Cortex of kidney (tissue), 1 donor: ENCODE measurements at places on chromosomes 4 and X.

GRCh38 chrX:31932769-31933168 lies 860.9 kb upstream of the FTHL17 start:
- no peak for DNase-seq

GRCh38 chrX:74248889-74249288 lies 55.1 kb upstream of the ZCCHC13 start:
- no peak for DNase-seq

GRCh38 chr4:14650127-14650526 lies 352.2 kb upstream of the CPEB2 start:
- DNase-seq, result no peak

DNA sequence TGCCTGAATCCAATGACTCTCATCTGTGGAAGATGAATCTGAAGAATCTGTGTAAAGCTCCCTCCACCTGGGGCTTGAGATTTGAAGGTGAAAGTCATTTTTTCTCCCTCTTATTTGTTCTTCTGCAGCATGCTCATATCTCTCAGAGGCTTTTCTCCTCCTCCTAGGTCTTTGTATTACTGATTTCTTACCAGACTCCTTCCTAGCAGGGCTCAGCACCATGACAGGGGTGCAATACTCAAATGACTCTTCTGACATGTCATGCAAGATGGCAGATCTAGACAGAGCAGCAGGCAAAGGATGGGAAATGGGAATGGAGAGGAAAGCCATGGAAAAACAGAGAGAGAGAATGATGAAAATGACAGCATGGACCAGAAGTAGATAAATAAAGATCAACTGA lies 118.3 kb downstream of the TMA16 start:
- no peak for DNase-seq

GRCh38 chrX:149504226-149504914 lies 736 bp downstream of the IDS start:
- DNase-seq, result no peak

GRCh38 chr4:16222957-16223527 lies 3.2 kb downstream of the TAPT1 start:
- no peak for DNase-seq

- no peak for DNase-seq
These were observed 83.2 kb upstream of the IL1RAPL2 start for GRCh38 chrX:104482757-104483156.

GRCh38 chr4:173547889-173548288 lies 17.9 kb upstream of the HAND2 start:
- DNase-seq, result no peak

DNA sequence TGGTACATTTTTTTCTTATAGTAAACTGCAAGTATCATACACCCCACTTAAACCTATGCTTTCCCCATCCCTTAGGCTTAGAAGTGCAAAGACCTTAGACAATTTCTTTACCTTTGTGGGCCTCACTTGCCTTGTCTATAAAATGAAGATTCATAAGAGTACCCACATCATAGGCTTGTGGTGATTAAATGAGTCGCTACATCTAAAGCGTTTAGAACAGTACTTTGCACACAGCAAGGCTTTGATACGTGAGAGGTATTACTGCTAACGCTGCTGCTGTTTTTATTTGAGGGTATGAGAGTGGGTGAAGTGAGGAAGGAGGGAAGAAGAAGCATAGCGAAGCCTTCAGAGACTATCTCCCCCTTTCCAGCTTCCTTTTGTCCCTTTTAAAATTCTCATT lies 87.8 kb upstream of the RPS6KA3 start:
- DNase-seq, result no peak

GRCh38 chr4:4677556-4678522 lies 136.0 kb upstream of the STX18 start:
- DNase-seq, result no peak

DNA sequence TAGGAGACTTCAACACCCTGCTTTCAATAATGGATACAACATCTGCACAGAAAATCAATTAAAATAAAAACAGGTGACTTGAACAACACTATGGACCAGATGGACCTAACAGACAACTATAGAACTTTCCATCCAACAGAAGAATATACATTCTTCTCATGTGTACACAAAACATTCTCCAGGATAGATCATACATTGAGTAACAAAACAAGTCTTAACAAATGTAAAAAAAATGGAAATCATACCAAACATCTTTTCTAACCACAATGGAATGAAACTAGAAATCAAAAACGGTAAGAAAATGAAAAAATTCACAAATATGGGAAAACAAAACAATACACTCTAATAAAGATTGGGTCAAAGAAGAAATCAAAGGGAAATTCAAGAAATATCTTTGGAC lies 24.7 kb downstream of the CYP2U1 start:
- no peak for DNase-seq

DNA sequence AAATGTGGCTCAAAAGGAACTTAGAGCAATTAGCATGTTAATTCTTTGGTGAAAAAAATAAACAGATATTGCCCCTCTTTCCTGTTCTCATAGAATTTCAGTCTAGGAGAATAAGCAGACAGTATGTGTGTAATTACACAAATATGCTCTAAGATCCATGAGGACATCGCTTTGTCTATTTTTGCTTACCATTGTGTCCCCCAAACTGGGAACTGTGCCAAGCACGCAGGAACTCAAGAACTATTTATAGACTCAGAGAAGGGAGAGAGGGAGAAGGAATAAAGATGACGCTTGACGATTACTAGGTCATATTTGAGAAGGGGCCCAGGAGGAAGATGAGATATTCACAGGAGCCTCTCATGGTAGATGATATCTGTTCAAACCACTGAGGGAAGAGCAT lies 692.6 kb downstream of the RAB28 start:
- DNase-seq, result no peak

DNA sequence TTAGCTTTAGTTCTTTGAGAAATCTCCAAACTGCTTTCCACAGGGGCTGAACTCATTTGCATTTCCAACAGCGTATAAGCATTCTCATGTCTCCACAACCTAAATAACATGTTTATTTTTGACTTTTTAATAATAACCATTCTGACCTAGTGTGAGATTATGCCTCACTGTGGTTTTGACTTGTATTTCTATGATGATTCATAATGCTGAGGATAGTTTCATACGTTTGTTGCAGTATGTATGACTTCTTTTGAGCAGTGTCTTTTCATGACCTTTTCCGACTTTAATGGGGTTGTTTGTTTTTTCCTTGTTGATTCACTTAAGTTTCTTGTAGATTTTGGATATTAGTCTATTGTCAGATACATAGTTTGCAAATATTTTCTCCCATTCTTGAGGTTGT lies 1833.0 kb upstream of the PCDH10 start:
- no peak for DNase-seq

GRCh38 chr4:152509595-152510225 lies 26.2 kb downstream of the FBXW7 start:
- DNase-seq, result no peak

DNA sequence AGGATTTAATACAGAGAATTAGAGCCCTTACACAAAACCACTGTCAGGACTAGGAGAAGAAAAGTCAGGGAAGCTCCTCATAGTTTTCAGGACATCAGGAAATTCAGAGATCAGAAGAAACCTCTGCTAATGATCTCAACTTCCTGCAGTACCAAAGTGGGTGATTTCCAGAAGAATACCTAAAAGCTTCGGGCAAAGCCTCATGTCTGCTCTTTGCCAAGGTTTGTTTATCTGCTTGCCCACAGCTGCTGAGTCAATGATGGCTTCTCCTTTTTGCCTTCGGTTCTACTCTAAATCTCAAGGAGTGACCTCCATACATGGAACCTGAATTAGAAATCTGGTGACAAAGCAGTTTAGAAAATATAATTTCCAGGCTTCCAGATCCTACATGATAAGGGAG lies 68.4 kb downstream of the USP38 start:
- DNase-seq, result no peak

DNA sequence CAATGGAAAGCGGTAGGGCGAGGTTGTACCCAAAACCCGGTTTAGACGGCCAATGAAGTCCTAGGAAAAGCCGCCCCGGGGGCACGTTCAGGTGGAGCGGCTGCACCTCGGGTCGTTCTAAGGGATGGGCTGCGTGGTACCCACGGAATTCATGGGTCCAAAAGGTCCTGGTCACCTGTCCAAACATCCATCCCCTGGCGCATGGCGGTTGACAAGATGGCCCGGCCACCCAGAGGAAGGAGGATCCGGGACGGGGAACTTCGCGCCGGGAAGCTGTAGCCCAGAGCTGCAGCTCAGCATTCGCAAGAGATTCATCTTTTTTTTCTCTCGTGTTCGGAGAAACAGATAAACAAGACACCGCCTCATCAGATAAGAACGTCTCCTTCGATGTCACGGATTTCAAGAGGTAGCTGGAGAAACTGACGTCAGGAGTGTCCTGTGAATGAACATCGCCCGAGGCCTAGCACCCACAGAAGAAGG lies 10.9 kb downstream of the PITX2 start:
- no peak for DNase-seq

GRCh38 chrX:107272431-107272921 lies 66.1 kb downstream of the DNAAF6 start:
- DNase-seq, result no peak

DNA sequence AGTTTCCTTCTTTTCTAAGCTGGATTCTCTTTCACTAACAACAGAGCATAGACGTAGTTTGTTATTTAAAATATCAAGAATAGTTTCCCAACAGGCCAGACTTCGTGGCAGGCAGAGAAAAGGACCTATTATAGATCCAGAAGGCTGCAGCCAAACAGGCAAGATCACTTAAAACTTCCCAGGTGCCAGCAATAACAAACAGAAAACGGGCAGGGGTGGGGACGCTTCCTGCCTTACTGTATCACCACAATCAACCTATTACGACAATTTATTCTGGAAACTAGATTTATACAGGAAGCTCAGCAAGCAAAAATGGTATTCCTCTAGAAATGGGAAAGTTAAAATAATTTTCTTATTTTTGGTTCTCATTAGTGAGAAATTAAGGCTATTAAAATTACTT lies 22.1 kb downstream of the RWDD4 start:
- DNase-seq, result no peak

- DNase-seq, result no peak
These were observed 654.2 kb downstream of the PCDH7 start for GRCh38 chr4:31374256-31374960.

- no peak for DNase-seq
These were observed 22.9 kb downstream of the TNIP2 start for GRCh38 chr4:2733001-2733843.

DNA sequence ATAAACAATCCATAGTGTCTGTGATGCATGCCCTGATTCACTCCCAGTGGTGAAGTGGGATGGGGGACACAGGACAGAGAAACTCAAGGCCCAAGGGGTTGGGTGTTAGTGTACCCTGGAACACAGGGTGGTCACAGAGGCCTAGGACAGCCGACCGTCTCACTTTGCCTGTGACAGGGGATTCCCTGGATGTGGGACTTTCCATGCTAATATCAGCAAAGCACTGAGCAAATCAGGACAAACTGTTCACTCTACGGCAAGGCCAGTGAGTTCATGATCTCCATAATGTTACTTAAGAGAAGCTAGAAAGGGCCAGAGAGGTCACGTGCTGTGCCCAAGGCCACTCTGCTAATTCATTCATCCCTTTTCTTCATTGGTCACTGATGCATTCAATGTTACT lies 158.7 kb upstream of the RBPJ start:
- DNase-seq, result no peak

DNA sequence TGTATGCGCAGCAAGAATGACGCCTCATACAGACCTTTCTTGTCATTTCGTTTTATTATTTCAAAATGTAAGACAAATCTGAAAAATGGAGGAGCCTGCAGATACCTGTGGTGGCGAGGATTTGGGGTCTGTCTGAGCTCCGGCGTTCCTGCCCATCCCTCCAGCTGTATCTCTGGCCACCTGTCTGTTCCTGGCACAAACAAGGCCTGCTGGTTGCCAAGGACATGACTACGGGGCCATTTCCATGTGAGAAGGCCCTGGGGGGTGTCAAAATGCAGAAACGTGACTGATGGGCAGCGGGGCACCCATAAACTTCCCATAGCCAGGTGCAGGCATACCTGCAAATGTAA lies 591 bp upstream of the TSPAN7 start:
- DNase-seq, result no peak

- DNase-seq, result no peak
These were observed 137.4 kb downstream of the BMP15 start for GRCh38 chrX:51047950-51048349.

- DNase-seq, result no peak
These were observed 78.5 kb upstream of the SPANXC start for GRCh38 chrX:141320801-141321200.

DNA sequence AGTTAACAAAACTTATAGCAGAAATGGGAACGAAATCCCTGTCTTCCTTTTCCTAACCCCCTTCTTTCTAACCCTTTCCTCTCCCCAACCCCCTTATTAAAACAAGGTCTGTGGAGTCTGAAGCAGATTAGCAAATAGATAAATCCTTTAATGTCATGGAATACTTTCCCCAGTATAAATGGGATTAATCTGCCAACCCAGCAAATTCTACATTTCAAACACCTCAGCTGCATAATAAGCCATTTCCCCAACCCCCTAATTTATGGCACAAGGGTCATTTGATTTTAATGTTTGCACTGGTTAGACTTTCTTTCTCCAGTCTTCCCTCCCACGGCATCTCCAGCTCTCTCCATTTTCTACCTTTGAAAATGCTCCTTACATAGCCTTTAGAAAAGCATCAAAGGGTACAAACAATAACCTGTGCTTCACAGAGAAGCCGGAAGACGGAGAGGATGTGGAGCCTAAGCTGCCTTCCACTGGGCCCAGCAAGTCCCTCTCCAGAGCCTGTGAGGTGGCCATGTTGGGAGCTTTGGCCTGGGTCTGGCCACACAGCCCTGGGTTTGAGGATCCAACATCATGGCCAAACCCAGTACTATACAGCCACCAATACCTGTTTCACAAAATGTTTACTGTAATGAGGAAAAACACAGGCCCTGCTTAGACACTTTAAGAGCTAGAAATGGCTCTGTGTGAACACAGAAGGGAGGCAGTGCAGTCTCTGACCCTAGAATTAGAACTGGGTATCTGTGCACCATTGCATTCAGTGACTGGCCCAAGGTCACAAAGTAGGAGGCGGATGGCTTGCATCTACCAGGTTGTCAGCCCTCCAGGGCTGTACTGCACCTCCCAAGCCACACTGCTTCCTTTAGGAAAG lies 56.9 kb upstream of the SPRY1 start:
- no peak for DNase-seq

DNA sequence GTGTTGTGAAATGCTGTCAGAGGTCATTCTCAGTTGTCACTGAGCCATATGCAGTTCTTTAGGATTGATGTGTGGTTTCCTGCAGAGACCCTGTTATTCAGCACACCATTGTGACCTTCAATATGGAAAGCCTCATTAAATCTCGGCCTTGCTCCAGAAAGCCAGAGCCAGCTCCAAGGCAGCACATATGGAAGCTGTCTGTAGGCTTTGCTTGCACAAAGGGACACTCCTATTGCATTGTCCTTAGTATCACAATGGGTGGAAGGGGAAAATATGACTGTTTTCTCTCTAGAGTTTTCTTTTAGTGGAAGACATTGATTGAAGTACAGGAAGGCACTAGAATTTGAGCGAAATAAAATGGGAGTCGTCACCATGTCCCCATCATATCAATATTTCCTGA lies 179.0 kb downstream of the CEP135 start:
- DNase-seq, result no peak

- DNase-seq, result no peak
These were observed 81.7 kb downstream of the RTL5 start for GRCh38 chrX:72050011-72050410.
